ENCODE measurements at places on chromosomes 11 and 22. TPM values are rescaled to one million over a fixed set of nuclear protein-coding genes. Genes with fewer than 3 reads are reported as not detected.

JAML gene
- total RNA-seq: not detected

SCN4B gene
- total RNA-seq: 1.6 TPM

MFNG gene
- total RNA-seq: 2.0 TPM

LARGE2 gene
- 25.0 TPM for total RNA-seq

KCNJ5 gene
- 0.85 TPM for total RNA-seq

CABP4 gene
- total RNA-seq: not detected

Data from airway epithelial cell (primary cell).